ENCODE measurements at places on chromosomes 1 and 21.

DNA sequence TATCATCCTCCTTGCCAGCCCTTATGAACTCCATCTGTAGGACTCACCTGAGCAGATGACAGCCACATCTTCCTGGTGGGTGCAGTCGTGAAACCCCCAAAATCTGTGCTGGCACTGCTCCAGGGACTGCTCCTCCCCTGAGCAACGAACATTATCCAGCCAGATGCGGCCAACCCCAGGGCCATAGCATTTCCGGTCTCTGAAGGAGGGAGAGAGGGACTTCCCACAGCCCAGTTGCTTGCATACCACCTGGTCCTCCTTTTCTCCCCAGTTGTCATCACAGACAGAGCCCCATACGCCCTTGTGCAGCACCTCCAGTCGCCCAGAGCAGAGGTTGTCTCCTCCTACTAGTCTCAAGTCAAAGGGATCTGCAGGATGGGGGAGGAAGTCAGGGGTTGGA is 8.5 kb downstream of the CD5L start:
- peak; percentile 40 for DNase-seq

GRCh38 chr1:164560121-164560541 is 1.1 kb downstream of the PBX1 start:
- no peak for DNase-seq

DNA sequence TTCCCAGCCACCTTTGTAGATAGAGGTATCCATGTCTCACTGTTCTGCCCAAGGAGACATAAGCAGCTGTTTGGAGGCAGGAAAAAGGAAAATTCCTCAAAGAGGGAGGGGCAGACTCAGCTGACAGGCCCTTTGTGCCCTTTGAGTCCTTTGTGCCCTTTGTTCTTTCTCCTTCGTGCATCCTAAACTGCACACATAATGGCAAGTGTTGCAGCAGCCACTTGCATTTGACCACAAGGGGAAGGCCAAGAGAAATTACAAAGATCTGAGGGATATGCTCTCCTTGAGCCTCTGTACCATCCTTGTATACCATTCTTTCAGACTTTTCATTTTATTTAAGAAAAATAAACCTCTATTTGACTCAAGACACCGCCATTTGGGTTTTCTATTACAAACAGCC is 71.8 kb upstream of the PKN2 start:
- DNase-seq = no peak

- no peak for DNase-seq
Observed at GRCh38 chr1:27980216-27980845, 20.6 kb downstream of the XKR8 start.

- DNase-seq = peak; percentile 96
Observed at GRCh38 chr1:32073299-32074229, 825 bp downstream of the TMEM39B start.

DNA sequence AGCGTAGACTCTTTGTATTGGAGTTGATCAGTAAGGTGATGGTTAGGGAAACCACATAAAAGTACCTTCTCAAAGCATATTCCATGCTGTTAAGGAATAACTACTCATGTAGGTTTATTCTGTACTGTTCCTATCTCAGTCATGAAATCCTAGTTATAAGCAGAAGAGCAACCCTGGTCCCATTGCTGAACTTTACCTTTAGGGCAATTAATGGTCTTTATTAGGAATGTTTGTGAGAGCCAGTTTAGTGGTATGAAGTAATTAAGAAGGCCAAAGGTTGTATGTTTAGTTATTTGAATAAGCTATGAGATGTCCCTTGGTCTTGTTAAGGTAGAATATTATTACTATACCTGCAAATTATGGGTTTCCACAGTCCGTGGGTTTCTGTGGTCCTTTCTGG is 44.0 kb downstream of the ACP6 start:
- DNase-seq = no peak

DNA sequence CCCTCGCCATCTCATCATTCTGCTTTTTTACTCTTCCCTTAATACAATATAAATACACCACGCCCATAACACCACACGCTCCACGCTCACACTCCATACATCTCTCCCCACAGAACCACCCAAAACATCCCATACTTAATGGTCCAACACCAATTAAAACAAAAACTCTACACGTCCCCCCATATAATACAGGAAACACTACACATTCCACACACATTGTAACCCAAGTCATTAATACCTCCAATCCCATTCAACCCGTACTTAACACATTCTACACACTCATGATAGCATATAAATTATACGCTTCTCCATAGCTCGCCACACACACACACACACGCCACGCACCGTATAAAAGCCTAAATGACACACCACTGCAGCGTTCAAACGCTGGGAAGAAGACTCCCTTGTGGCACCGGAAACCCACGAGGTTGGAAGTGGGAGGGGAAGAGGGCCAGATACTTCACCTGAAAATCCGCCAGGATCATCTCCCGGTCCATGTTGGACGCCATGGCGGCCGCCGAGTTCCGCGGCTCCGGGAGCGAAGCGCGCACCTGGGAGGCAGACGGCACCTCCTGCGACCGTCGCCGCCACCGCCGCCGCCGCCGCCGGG is 659 bp downstream of the FAF1 start:
- no peak for DNase-seq

GRCh38 chr1:204445860-204446412 is 34.3 kb upstream of the PPP1R15B start:
- DNase-seq = peak; percentile 71

DNA sequence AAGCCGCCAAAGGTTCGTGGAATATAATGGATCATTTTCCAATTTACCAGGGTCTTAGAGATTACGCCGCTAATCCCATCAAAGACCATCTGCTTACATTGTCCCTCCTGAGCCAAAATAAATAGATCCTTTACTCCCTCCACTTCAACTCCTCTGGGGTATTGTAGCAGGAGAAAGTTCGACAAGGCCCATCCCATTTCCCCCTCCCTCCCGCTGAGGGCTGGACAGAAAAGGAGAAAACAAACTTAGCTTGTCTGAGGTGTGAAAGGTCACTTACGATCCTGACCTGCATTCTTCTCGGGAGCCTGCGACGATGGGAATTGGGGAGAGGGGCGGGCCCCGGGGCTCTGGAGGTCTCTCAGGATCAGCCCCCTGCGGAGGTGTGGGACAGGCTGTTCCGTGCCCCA is 60.8 kb downstream of the MEF2D start:
- DNase-seq = no peak

- no peak for DNase-seq
Observed at GRCh38 chr21:15276243-15276642, 211.4 kb upstream of the NRIP1 start.
